ENCODE measurements at places on chromosomes 16 and 17.

DNA sequence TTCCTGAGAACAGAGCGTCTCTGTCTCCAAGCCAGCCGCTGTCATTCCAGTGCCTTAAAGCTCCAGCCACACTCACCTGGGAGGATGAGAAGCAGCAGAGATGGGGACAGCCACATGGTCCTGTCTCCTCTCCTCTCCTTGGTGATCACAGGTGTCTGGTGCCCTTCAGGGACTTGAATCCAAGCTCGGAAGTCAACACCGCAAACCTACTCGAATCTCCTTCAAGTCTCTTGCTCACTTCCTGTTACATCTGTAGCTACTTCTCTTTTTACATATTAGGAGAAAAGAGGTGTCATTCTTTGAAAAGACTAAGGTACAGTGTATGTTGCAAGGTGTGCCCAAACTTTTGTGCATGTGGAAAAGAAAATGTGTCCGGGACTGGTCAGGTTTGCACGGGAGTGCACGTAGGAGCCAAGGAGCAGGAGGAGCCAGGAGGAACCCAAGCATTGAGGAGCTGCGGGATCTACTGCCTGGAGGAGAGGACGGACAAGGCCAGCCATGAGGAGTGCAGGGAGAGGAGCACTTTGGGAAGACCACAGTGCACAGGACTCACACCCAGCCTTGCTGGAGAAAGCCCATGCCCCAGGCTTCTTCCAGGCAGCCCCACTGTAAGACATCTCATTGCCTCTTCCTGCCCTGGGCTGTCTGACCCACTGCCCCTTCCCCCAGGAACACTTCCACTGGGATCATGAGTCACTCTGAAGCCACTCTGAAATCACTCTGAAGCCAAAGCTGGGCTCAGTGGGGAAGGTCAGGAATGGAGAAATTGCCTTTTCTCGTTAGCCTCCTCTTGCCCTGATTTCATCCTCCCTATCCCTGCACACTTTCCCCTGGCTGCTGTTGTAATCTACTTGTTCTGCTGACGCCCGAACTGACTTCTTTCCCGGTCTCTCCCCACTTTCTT lies at the start of gene CD300LD:
TSS of gene CD300LD (minus strand) at position 197 of the 904 bp plus-strand sequence. CDS start at position 116, 81 bp downstream.
- no peak for DNase-seq

- no peak for DNase-seq
Observed at GRCh38 chr17:12998874-12999273, 19.0 kb downstream of the ELAC2 start.

DNA sequence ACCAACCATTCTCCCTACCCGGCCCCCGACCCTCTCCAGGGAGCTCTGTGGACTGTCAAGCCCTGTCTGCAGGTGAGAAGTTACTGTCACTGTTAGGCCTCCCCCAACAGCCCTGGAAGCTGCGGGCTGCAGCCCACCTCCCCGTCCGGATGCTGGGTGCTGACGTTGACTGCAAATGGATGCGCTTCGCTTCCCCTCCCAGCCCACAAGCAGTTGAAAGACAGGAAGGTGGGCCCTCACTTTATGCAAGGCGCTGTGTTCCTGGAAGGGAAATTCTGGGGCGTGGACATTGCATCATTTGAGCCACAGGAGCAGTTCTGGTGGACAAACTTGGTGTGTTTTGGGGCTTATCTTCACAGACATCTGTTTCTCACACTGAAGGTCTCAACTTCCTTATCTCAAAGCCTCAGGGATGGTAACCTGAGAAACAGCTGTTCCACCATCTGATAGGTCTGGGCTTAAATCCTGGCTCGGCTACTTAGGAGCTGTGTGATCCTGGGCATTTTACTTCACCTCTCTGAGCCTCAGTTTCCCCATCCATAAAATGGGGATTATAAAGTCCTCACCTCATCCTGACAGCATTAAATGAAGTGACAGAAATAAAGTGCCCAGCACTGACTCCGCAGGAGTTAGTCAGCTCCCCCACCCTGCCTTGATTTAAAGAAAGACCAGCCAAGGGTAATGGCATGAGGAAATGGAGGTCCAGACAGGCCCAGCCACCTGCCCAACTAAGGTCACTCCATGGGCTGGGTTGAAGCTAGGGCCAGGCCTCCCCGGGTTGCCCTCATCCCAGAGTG lies 4.6 kb upstream of the DRC7 start:
- peak; percentile 62 for DNase-seq

GRCh38 chr16:86256995-86257394 lies 253.3 kb upstream of the FOXF1 start:
- DNase-seq = no peak

GRCh38 chr17:39968761-39969160 lies 6.0 kb downstream of the GSDMA start:
- no peak for DNase-seq

GRCh38 chr17:43878260-43879175 lies 28.8 kb downstream of the MPP2 start:
- DNase-seq = peak; percentile 72

DNA sequence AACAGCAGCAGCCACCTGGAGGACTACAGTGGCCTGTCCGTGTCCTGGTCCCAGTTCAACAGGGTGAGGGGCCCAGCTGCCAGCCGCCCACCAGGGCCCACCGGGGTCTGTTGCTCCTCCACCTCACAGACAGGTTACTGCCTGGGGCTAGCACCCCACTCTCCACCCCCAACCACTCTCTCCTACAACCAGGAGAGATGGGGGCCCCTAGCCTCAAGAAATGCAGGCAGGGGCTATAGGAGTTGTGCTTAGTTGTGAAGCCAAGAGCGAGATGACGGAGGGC lies 18.0 kb downstream of the STAT5A start:
- DNase-seq = no peak

- no peak for DNase-seq
Observed at GRCh38 chr17:68347380-68347779, 56.1 kb downstream of the ARSG start.

DNA sequence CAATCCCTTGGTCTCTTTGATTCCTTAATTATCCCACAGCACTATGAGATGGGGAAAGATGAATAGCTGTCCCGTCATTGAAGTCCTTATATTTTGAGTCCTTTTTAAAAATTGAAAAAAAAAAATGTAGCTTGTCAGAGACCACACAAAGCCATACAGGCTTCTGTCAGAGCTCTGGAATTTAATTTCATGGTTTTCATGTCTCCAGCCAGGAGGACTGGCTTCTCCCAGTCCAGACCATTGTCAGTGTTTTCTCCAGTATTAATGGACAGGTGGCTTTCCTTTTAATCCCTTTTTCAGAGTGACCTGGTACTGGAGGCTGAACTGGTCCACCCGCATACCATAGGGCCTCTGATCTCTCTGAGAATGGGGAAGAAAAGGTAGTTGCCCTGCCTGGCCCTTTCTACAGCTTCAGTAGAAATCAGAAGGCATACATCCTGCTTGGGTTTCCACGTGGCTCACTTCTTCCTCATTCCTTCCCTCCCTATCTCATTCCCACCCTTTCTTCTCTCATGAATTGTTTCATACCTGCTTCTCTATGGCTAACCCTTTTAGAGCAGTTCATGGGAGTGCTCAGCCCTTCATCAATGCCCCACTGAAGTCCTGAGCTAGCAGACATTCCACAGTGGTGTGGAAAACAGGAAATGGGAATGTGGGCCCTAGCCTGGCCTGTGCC lies 29.1 kb downstream of the TRIM16 start:
- DNase-seq = no peak

- no peak for DNase-seq
Observed at GRCh38 chr16:86322806-86323205, 187.5 kb upstream of the FOXF1 start.

DNA sequence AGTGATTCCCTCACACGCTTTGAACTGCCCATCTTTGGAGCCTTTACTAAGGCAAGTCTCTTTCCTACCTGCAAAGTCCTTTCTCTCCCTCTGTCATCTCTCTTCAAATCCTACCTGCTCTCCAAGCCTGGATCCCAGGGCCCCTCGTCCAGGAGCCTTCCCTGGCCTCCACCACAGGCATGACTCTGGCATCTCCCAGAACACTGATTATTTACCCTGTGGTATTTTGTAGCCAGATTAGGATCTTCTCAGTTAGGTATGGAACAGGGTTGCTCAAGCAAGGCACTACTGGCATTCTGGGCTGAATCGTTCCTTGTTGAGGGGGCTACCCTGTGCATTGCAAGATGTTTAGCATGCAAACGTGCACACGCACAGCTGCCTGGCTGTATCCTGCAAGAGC lies 31.9 kb upstream of the POLR3E start:
- no peak for DNase-seq

DNA sequence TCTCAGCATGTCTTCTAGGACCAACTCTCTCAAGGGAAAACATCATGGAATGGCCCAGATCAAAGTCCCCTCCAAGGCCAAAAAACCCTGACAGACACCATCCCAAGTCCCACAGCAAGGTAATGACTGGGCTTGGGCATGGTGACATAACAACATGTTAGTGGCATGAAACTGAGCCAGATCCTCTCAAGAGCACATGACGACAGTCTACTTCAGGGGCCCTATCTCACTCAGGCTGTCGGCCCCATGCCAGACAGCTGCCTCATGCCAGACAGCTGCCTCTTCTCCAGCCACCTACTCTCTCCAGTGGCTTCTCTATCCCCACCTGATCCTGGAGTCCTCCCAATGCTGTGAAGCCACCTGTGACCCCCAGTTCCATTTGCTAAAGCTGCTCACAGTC lies 18.4 kb downstream of the HSD11B2 start:
- DNase-seq = no peak

DNA sequence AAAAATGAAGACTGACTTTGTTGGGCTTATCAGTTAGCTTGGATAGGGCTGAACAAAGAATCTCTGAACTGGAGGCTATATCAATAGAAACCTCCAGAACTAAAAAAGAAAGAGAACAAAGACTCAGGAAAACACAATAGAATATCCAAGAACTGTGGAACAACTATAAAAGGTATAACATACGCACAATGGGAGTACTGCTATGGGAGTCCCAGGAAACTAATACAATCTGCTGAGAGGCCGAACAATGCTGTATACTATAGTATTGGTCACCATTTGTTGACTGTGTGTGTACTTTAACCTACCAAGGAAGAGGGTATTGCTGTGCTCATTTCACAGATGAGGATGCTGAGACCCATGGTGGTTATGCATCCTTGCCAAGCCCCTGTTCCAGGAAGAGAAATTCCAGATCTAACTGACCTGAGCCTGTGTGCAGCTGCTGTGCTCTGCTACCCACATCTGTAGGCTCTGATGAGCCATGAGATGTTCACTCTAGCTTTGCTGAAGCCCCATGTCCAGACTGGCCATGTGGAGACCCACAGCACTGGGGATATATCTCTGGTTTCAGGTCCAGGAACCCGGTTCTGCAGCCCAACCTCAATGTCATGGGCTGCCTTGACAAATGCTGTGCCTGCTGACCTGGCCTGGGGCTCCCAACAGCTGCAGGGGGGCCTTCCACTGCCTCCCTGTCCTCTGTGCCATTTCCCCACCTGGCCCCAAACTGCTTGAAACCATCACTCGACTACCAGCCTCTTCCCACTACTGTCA lies 254.3 kb upstream of the TNRC6C start:
- no peak for DNase-seq

DNA sequence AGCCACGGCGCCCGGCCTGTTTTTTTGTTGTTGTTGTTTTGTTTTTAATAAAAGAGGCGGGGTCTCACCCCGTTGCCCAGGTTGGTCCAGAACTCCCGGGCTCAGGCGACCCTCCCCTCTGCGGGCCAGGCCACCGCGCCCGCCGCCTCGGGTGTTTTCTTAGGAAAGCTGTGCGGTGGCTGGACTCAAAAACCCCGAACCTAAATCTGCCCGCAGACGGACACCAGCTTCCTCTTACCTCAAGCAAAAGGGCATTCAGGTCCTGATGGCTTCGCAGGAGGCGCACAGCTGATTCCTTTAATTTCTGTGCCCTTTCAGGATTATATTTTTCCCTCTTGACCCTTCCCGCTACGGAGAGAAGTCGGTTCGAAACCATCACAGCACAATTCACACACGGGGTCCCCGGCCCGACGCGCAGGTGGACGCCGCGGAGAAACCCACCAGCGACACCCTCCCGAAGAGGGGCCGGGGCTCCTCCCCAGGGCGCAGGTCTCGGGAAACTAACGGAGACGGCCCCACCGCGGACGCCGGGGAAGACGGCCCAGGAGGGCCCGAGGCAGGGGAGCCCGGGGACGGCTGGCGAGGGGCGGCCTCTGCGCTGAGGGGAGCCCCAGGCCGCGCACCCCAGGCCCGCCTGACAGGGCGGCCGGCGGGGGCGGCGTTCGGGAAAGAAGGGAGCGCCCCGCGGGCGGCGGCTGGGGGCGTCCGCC lies 653 bp downstream of the FANCA start:
- DNase-seq = peak; percentile 14

DNA sequence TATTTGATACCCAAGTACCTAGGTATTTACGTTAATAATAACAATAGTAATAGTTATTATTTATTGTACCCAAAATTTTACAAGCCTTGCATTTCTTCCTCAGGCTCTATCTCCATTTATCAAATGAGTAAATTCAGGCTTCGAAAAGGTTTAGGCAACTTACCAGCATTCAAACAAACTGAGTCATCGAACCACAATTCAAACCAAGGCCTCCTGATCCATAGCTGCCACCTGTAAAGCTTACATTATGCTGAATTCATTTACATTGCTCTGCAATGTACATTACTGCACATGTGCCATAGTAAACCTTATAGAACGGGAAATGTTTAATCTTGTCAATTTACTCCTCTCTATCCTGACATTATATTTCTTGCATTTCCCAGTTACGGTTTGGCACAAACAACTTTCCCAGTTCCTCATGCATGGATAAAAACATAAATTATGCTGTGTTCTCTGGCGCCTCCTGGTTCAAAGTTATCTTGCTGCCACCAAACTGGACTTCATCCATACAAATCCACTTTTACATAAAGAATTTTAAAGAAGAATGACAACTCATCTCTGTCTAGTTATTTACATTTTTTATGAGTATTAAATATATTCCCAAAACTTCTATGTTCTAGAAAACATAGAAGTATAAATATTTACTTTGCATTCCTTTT lies 360.6 kb upstream of the SOX9 start:
- no peak for DNase-seq

DNA sequence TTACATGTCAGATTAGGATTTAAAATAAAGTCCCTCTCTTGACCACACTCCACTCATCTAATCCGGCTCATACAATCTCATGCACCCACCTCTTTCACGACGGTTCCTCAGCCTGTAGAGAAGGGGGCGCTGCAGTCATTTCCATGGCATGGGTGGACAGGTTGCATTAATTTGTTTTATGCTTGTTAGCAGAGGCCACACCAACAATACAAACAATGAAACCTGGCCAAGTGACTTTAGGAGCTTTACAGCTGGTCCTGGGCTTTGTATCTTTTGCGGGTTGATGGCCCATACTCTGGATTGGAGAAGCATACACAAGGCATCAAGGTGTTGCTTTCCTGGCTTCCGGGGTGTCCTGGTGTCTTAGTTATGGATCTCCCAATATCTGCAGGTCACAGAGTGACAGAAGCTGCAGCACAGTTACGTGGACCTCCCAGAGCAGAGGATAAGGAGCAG lies 9.7 kb upstream of the SNF8 start:
- DNase-seq = no peak

- DNase-seq = no peak
Observed at GRCh38 chr17:69511250-69511649, 96.8 kb downstream of the MAP2K6 start.

- peak; percentile 19 for DNase-seq
Observed at GRCh38 chr17:46035112-46035818, 36.2 kb downstream of the STH start.

- DNase-seq = no peak
Observed at GRCh38 chr16:22665048-22665797, 148.7 kb upstream of the HS3ST2 start.

GRCh38 chr16:81809567-81809966 lies 30.5 kb downstream of the PLCG2 start:
- no peak for DNase-seq
